ENCODE measurements at places on chromosomes 5 and 9.

- no peak for DNase-seq
Observed at GRCh38 chr5:141973871-141974595, 5.1 kb downstream of the RNF14 start.

DNA sequence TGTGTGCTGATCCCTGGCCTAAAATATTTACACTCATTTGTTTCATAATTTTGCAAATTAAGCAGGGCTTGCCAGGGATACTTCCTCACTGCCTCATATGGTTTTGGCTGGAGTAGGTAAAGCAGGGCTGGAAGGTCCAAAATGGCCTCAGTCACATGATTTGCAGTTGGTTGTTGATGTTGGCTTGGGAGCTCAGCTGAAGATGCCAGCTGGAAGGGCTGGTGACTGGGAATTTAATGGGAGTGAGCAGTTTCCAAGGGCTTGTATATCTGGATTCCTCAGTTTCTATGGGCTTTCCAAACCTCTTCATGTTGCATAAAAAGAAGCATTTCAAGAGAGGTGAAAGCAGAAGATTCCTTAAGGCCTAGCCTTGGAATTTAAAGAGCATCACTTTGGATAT is 729.3 kb downstream of the CDH18 start:
- no peak for DNase-seq

DNA sequence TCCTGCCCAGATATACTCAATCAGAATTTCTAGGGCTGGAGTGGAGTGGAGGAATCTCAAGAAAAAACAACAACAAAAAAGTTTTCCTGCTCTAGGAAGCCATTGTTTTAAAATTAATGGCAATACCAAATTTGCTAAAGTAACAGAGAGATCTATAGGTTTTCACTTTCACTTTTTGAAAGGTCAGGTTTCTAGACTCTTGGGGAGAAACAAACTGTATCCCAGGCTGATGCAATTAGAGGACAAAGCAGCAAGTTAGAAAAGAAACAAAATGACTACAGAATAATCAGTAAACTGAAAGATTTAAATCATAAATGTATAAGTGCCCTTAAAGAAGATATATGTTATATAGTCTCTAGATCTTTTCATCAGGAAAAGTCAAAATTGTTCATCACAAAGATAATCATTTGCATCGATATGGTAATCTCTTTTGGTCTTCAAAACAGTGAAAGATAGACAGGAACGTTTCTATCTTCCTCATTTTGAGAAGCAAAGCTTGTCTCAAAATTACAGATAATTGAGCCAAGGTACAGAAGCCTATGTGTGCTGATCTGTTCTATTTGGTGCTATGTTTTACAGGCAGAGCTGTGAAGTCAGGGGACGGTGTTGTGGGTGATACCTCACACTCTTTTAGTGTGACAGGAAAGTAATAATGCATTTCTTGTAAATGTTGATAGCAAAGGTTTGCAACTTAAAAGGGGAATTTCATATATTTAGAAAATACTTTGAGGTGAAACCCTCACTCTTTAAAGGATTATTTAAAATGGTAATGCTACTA is 1746.6 kb upstream of the C9orf72 start:
- no peak for DNase-seq

DNA sequence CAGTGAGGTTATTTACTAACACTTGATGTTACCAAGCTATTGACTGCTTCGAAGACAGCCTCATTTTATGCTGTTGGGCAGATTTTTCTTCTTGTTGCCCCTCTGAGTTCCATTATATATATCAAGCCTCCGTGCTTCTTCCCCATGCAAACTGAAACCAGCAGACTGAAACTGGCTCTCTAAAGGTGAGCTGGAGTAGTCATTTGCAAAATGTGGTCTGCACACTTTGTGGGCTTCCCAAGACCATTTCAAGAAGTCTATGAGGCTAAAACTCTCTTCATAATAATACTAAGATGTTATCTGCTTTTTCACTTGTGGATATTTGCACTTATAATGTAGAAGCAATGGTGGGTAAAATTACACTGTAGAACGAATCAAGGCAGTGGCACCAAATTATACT is 13.9 kb downstream of the SLC36A1 start:
- no peak for DNase-seq

DNA sequence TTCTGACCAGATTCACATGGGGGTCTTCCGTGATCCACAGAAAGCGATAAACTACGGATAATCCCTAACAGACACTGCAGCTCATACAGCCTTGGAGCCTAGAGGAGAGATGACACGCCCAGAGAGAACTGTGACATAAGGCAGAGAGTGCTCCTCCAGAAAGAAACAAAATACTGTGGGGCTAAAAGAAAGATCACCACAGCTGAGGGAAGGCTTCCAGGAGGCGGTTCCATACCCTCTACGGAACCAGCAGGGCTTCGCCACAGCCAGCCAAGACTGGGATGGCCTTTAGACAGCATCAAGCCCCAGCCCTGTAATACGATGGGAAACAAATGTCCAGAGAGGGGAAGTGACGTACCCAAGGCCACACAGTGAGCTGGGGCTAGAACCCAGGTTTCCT is 19.3 kb downstream of the GPX3 start:
- no peak for DNase-seq

DNA sequence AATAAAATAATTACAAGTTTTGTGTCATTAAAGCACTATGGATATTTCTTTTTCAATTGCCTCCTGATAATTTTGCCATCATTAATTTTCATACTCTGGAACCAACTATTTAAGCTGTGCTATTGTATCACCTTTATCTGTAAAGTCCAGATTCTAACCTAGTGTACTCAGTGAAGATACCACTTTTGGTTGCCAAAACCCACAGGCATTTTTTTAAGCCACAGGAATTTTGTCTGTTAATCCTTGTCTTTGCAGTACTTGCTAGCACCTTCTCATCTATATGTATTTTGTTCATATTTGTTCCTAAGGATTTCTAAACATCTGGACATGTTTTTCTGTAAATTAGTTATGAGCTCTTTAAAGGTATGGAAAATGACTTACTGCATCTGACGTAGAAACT is 481.4 kb upstream of the DAB2 start:
- DNase-seq = no peak

DNA sequence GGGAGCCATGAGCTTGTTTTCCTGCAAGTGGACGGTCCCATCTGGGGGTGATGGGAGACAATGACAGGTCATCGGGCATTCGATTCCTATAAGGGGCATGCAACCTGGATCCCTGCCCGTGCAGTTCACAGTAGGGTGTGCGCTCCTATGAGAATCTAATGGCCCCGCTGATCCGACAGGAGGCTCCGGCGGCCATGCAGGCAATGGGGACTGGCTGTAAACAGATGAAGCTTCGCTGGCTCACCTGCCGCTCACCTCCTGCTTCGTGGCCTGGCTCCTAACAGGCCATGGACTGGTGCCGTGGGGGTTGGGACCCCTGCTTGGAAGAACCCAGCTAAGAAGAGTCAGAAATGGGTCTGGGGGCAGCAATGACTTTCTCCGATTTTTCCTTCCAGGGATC is 21.0 kb downstream of the PAEP start:
- no peak for DNase-seq

DNA sequence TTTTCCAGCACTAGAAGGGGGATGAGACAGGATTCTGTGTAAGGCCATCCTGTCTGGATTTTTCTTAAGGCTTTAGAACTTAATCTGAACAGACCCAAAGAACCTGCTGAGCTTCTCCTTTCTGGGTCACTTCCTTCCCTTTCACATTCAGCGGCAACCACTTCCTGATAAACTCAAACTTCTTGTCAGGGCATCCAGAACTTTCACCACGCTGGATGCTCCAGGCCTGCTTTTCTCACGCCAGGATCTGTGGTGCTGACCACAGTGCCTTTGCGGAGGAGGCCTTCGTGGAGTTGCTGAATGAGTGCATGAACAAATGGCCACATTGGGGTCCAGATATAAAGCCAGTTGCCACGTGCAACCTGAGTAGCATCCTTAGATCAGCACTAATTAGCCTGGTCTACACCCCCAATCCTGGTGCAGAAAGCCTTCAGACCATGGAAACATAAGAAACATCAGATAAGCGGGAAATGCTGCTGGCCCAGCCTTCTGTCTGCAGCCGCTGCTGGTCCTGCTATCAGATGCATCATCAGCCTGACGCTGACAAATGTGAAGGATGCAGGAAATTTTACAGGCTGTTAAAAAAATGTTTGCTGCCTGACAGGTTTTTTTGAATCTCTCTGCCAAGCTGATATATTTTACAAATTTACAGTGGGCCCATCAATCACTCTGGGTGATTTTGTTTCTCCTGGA is 75.3 kb upstream of the BARHL1 start:
- no peak for DNase-seq

GRCh38 chr9:95952471-95952870 is 77.0 kb downstream of the ERCC6L2 start:
- DNase-seq = no peak

DNA sequence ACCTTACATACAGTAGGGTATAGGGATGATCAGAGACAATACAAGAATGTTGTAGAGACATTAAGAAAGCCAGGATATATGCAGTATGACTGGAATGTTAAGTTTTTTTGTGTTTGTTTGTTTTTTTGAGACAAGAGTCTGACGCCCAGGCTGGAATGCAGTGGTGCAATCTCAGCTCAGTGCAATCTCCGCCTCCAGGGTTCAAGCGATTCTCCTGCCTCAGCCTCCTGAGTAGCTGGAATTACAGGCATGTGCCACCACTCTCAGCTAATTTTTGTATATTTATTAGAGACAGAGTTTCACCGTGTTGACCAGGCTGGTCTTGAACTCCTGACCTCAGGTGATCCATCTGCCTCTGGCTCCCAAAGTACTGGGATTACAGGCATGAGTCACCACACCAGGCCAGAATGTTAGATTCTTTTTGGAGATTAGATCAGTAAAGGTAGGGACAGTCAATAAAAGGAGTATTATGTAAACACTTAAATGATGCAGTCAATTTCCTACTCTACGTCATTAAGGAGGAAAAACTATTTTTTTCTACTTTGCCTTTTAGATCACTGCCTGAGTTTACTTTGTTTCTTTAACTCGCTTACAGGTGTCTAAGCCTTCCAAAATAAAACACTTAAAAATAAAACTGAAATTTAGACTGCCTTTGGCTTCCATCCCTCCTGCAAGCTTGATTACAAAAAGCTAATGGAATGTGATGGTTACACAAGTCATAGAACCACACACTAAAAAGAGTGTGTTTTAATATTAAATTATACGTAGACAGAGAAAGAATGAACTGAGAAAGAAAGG is 6.8 kb upstream of the HNRNPA0 start:
- DNase-seq = no peak

DNA sequence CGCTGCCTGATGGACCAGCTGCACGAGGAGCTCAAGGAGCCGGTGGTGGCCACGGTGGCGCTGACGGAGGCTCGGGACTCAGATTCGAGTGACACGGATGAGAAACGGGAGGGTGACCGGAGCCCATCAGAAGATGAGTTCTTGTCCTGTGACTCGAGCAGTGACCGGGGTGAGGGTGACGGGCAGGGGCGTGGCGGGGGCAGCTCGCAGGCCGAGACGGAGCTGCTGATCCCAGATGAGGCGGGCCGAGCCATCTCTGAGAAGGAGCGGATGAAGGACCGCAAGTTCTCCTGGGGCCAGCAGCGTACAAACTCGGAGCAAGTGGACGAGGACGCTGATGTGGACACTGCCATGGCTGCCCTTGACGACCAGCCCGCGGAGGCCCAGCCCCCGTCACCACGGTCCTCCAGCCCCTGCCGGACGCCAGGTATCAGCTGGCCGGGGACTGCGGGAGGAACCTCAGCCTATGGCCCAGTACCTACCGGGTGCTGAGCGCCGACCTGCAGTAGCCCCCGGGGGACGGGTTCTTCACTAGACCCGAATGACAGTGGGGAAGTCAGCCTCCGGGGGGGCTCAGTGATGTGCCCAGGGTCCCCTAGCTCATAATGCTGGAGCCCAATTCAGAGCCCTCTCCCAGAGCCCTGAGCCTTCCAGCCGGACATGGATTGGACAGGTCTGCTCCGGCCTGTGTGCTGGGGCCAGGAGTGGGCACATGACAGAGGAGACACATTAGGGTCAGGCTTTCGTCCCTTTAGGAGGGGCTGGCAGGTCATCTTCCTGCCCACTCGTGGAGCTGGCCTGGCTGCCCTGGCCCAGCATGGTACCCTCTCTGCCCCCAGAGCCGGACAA is 33.0 kb downstream of the USP20 start:
- no peak for DNase-seq

DNA sequence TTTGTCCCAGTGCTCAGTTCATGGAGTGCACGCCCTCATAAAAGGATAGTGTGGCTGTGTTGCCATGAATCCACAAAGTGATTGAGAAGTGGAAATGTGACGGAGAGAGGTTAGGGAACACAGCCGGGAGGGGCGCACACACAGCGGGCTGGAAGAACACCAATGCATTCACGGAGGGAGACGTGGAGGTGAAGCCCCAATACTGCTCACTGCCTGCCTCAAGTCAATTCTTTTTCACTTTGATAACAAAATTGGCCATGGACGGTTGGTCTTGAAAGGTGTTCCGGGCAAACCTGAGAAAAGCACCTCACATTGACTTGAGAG is 424.1 kb downstream of the MED10 start:
- no peak for DNase-seq

DNA sequence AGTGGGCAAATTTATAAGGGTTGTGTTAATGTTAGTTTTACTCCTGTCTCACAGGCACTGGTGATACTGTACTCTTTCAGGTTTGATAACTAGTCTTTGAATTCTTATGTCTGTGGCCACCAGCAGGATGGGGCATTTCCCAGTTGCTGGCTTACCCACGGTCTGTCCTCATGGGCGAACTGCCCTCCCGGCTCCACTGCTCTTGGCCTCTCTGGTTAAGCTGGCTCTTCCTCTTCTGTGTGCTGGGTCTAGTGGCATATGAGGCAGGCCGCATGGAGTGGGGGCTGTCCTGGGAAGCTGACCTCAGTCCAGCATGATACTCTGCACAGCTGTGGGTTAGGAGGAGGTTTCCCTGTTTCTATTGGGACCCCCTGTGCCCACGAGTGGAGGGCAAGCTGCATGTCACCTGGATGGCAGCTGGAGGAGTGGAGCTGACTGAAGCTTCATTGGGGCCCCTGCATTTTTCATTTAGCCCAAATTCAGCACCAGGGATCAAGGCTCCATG is 19.5 kb downstream of the PHF2 start:
- DNase-seq = no peak

DNA sequence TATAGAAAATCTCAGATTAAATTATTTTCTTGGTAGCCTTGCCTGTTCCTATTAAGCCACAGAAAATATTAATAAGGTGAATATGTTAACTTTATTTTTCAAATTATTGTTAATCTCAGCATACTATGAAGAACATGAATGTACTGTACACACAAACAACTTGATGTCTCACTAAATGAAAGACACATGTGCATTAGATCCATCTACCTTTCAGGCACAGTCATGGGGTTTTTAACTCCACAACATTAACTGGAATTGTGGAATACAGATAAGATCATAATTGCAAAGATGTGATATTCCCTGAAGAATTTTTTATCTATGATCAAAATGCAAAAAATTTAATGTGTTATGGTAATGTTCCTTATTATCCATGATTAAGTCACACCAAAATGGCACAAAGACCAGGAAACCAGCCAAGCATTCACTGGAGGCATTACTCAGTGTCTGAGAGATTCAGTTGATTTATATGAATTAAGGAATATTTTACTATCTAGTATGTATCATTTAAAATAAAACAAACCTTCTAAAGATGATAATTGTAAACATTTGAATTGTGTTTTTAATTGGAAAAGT is 150.0 kb upstream of the VCAN start:
- no peak for DNase-seq

- no peak for DNase-seq
Observed at GRCh38 chr9:96087669-96088299, 212.3 kb downstream of the ERCC6L2 start.
